ENCODE measurements at places on chromosomes 1 and 21.

DNA sequence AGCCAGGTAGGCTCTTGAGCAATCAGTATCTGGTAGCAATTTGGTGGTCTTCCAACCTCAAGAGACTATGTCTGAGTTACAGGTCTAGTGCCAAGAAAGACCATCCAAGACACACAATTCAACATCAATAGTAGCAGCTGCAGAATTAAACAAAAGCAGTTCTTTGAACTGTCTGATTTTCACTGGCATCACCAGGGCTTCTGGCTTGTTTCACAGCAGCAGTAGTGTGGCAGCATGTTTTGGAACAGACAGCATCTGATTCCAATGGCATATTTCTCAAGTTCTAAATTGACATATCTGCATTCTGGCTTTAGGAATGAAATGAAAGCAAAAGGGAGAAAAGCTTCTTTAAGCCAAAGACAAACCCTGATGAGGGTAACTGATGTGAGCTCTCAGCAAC lies 334.7 kb upstream of the PRMT6 start:
- no peak for DNase-seq

DNA sequence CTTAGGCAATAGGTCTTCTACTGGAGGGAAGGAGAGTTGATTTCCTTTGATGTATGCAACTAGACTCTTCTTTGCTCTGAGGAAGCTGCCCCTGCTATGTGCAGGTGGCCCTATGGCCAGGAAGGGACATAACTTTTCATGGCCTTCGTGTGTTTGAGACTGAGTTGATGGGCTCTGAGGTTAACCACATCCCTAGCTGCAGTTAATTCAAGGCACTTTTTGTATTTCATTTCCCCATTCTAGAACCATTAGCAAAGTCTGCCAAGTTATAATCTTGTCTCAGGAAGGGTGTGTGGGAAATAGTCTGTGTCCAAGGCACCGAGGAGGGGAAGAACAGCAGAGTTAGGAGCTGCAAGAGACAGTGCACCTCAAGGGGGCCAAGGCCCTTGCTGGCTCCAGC lies 2.5 kb downstream of the FCRL4 start:
- DNase-seq, result no peak

- no peak for DNase-seq
Observed at GRCh38 chr21:34154878-34155277, 81.5 kb downstream of the MRPS6 start.

DNA sequence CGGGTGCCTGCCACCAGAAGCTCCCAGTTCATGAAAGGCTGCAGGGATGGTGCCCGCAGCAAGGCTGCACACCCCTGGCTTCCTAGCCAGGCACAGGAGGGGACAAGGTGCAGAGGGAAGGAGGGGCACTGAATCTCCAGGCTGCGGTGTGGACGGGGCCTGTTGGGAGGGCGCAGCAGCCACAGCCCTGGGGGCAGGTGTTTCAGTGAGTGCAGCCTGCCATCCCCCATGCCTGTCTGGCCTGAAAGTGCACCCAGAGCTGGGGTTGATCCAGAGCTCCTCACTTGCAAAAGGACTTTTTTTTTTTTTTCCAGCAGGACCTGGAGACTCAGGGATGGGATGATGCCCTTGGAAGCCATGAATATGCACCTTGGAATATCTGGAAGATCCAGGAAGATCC lies 153.7 kb upstream of the C1orf174 start:
- no peak for DNase-seq

GRCh38 chr1:2533365-2533764 lies 3.3 kb upstream of the HES5 start:
- DNase-seq, result no peak

GRCh38 chr21:15653710-15654109 lies 76.1 kb upstream of the USP25 start:
- no peak for DNase-seq

DNA sequence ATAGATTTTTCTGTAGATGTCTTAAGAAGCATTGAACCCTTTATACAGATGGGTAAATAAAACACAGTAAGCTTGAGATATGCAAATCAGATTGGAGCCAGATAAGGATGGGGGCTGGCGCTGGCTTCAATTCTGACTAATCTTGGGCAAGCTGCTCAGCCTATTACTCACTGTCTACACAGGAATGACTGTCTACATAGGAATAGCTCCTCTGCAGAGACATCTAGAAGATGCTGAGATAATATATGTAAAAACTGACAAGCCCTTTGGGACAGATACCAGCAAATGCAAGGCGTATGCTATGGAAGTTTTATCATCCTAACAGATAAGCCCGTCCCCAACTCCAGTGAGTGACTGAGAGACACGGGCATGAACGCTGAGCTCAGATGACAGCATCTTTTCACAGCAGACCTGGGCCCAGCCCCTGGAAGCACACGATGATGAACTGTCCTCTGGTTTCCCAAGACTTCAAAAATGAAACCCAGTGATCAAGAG lies 1.7 kb downstream of the CLDN14 start:
- DNase-seq, result no peak

GRCh38 chr1:14487671-14488070 lies 110.8 kb upstream of the KAZN start:
- DNase-seq, result no peak

GRCh38 chr1:200384818-200385390 lies 24.9 kb downstream of the ZNF281 start:
- no peak for DNase-seq

- DNase-seq, result no peak
Observed at GRCh38 chr1:11704691-11705475, 13.4 kb downstream of the DRAXIN start.

DNA sequence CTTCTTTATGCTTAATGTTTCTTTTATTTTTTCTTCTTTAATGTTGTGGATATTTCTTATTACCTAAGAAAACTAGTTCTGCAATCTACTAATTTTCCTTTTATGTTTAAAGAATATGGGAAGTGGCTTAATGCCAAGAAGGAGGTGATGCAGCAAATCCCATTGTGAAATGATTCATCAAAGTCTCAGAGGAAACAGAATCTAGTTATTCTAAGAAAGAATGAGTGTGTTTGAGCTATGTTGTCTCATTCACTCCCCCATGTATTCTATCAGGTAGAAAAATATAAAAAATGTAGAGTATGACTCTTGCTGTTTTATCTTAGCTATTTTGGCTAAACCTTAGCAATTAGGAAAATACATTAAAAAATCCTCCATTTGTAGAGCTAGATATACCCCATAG lies 659.9 kb upstream of the RGS18 start:
- no peak for DNase-seq

DNA sequence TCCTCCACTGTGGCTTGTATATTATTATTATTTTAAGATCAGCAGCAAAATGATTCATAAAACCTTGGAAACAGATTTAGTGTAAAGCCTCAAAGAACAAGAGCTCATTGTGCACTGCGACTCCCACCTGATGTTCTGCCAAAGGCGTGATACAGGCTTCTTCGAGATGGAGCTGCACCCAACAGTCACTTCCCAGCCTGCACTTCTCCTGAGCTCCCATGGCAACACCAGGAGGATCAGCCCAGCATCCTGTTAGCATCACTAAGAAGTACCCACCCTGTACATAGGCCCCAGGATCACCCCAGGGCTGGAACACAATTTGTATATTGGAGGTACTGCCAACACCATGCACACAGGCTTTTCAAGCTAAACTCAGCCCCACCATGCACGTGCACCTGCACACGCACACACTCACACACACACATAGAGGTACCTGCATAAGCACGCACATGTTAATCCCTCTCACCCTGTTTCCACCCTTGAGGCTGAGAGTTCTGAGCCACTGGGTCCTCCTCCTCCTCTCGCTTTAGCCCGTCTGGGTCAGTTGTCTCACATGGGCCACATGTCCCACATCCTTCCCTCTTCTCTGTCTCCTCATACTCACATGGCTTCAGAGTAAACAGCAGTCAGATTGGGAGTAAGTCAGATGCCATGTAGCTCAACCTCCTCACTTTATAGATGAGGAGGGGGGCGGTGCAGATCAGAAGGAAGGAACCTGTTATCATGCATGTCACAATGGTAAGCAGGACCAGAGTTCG lies 281.9 kb upstream of the POU3F1 start:
- no peak for DNase-seq

GRCh38 chr1:239232921-239233320 lies 153.4 kb upstream of the CHRM3 start:
- DNase-seq, result no peak

DNA sequence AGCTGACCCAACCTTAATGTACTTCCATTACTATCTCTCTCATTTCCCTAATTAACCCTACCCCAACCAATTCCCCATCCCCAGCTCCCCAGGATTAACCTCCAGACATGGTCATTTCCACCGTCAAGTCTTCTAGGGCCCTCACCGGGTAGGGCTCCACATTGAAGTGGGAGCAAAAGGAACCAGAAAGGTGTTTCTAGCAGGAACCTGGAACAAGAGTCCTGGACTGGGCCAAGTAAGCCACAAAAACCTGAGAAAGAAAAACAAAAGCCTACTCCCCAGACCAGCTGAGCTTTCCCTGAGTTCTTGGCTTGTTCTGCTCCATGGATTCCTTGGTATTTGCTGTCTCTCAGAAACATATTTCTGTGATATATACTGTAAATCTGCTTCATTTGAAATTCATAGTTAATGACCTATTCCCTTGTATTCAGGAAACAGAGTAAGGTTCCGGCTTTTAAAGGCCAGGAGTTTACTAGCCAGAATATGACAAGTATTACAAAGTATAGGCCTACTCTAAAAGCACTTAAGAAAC lies 58.4 kb downstream of the SYF2 start:
- no peak for DNase-seq

GRCh38 chr1:245234217-245235081 lies 79.7 kb downstream of the KIF26B start:
- no peak for DNase-seq

- DNase-seq, result no peak
Observed at GRCh38 chr1:246418565-246419312, 88.3 kb downstream of the SMYD3 start.

Measured in stimulated activated CD8-positive, alpha-beta memory T cell treated with anti-CD3 and anti-CD28 coated beads, Interleukin-15, amount 100 ng/mL, for 1 hour (primary cell).